Fibroblast of skin of right quadriceps (primary cell): ENCODE measurements at places on chromosomes 2 and 18.

- DNase-seq, result peak; percentile 98
These were observed 298.4 kb upstream of the ZNF521 start for GRCh38 chr18:25650201-25650941.

GRCh38 chr18:3877678-3878077 is 427.7 kb downstream of the TGIF1 start:
- no peak for DNase-seq

- DNase-seq, result peak; percentile 68
These were observed 80.7 kb downstream of the SLC39A10 start for GRCh38 chr2:195737511-195738325.

DNA sequence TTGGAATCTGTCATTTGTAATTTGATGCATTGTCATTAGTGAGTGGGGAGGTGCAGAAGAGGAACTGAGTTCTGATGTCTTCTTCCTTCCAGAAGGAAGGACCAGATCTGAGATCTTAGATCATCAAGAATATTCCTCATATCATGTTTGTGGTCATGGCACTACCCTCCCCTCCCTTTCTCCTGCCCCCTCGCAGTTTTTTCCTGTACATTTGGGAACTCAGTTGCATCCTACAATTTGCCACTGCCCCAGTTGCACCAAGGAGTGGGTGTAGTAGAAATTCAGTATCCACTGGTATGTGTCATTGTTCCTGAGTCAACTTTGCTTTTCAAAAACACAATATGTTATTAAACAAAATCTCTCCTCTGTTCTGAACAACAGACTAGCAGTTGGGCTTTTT is 26.6 kb upstream of the ACVR1 start:
- no peak for DNase-seq

GRCh38 chr18:24138409-24138788 is 463 bp upstream of the CABYR start:
- no peak for DNase-seq

DNA sequence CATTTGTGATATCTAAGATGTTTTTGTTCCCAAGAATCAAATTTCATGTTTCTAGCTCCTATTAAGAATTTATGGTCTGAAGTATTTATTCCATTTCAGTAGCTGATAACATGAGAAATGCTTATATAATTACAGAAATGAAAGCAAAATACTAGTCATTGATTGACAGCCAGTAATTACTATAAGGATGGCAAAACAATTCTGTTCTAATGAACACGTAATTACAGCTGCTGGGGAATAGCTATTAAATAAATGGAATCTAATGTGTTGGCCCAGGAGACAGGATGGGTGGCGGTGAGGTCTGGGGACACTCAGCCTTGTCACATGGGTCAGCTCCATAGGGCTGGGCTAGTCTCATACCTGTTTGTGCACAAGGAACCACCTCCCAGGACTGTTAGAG is 263.5 kb downstream of the FHOD3 start:
- DNase-seq, result no peak

DNA sequence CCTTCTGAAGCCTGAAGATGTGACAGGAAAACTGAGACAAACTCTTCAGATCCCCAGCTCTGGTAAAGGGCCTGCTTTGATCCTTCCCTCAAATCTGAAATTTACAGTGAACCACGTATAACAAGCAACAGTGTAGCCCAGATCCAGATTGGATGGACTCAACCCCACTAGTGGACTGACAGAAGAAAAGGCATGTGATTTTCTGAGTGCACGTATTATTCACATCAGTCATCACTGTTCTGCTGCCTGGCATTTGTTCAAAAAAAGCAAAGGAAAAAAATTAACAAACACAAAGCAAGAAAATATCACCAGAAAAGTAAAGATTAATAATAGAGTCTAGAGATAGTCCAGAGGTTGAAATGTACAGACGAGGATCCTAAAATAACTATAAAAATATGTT is 87.6 kb downstream of the CYRIA start:
- DNase-seq, result no peak

DNA sequence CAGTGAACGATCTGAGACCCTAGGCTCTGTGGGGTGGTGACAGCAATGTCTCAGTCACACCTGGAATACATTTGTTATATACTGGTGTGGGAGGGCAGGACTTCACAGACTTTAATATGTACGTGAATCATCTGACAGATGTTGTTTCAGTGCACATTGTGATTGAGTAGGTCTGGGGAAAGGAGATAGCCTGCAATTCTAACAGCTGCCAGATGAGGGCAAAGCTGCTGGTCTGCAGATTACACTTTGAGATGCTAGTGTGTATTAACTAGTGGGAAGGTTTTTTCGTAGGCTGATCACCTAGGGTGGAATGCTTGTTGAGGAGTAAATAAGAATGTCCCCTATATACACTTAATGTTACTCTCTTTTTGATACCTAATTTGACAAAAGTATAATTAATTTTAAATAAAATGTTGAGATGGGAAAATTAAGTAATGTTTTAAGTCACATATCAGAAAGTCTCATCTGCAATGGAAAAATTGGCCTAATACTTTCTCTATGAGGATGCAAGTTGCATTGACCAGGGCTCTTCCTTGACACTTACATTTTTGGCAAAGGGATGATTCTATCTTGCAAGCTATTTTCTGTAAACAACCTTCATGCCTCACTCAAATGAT is 496.9 kb upstream of the HNMT start:
- DNase-seq, result peak; percentile 27
